ENCODE measurements at places on chromosomes 1 and 21.
A peak's percentile ranks its signal among the peaks of the same experiment; 100 is the strongest.

GRCh38 chr21:22609802-22610201 is 1611.6 kb downstream of the NCAM2 start:
- no peak for DNase-seq

- no peak for DNase-seq
Measured at GRCh38 chr1:95467036-95467435, 233.0 kb downstream of the RWDD3 start.

GRCh38 chr21:15152591-15152990 is 87.8 kb upstream of the NRIP1 start:
- DNase-seq: no peak

DNA sequence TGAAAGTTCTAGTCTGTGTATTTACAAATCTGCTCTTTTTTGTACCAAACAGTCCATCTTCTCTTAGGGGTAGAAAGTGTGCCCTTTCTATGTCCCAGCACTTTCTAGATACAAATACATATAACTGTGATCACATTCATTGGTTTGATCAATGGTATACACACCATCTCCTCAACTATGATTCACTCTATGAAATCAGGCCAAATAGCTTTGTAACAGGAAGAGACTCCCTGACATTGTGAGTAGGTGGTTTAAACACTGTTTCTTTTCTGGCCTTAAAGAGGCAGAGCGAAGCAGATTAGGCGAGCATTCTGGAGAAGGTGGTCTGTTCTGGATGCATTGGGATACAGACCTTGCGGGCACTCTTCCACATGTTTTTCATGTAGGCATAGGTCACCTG is 39.3 kb upstream of the EXOSC10 start:
- no peak for DNase-seq

- no peak for DNase-seq
Measured at GRCh38 chr1:160539990-160540858, 17.2 kb upstream of the SLAMF6 start.

DNA sequence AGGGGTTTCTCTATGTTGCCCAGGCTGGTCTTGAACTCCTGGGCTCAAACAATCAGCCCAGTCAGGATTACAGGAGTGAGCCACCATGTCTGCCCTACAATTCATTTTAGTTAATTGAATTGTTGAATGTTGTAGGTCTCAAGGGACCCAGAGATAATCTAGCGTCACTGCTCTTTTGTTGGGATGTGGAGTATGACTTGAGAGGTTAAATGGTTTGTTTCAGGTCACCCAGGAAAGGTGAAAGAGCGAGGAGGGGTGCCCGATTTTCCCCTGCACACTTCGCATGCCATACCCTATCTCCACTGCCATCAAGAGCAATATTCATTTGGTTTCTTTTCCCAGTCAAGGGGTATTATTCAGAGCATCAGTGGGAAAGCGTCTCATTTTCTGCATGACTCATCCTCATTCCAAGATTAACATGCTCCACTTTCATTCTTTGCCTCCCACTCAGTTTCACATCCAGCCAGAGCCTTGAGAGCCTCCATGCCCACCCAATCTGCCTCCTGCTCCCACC is 13.1 kb upstream of the SLC30A1 start:
- peak; percentile 19 for DNase-seq

DNA sequence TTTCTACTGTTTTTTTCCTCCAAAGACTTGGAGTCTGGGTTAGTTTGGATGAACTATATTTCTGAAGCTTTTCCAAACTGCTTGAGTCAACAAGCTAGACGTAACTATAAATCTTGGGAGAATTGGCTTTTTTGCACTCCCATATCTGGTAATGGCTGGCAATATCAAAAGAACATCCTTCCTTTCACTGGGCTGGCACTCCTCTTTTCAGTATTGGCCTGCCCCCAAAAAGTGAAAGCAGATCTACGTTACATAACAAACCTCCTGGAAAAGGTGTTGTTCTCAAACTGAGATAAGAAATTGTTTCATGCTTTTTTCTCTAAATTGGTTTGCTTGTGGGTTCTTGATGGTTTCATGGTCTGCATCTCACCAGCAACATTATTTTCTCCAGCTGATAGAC is 499.3 kb downstream of the NEGR1 start:
- no peak for DNase-seq

- DNase-seq: no peak
Measured at GRCh38 chr21:37363936-37364335, 2.6 kb upstream of the DYRK1A start.

DNA sequence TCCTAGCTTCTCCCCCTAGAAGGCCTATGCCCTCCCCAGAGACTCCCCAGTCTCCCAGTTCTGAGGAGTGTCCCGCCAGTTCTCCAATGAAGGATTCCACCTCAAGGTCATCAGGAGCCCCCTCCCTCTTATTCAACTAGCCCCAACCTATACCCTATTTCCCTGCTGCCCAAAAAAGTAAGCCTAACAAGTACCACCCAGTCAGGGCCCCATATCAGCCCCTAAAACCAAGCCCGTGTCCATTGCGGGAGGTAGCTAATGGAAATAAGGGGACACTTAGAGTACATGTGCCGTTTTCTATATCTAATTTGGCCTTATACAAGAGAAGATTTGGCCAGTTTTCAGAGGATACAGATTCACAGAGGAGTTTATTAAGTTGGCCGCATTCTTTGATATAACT is 416.2 kb downstream of the MATN1 start:
- DNase-seq: no peak

- no peak for DNase-seq
Measured at GRCh38 chr1:206662396-206663092, 22.2 kb upstream of the MAPKAPK2 start.
